Activated CD8-positive, alpha-beta memory T cell treated with anti-CD3 and anti-CD28 coated beads for 4 hours (primary cell): ENCODE measurements at places on chromosomes 1 and 21.

DNA sequence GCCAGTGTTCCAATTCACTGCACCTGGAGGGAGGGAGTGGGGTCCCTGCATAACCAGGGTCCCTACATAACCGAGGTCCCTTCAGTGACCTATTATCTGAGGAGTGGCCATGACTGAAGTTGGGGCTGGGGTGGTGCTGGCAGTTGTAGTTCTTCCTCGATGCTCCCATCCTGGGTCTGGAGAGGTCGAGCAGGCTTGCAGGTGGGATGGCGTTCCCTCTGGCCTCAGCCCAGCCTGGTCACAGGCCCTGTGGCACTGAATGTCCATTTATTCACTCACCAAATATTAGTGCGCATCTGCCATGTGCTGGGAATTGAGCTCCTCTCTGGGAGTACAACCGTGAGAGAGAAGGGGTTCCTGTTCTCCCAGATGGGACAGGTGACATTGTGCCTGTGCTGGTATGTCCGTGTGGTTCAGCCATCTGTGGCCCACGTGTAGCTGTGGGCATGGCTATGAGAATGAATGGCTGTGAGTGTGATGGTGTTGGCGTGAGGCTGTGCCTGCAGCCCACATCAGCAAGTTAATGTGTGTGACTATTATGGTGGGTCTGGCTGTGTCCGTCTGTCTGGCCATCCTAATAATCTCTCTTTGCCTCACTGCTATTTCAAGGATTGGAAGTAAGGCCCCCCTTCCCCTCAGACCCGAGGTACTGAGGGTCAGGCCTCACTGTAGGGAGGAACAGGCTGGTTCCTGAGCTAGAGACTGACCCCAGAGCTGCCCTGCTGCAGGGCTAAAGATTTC, 3.9 kb upstream of the SLC6A9 start:
- no peak for DNase-seq

DNA sequence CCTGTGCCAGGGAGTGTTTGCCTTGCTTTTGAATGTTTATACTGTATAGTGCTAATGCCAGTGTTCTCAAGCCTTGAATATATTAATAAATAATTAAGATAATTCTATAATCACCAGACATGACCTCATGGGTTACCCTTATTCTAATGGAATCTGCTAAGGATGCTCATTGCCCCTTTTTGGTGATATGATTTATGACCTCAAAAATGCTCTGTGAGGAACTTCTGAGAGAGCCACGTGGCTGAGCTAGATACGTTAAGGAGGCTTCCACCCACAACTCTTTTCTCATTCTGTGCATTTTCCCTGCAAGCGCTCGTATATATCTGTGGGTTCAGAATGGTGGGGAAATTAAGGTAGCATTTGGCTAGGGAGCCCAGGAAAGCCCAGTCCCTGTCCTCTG, 19.6 kb upstream of the SLC30A1 start:
- no peak for DNase-seq

DNA sequence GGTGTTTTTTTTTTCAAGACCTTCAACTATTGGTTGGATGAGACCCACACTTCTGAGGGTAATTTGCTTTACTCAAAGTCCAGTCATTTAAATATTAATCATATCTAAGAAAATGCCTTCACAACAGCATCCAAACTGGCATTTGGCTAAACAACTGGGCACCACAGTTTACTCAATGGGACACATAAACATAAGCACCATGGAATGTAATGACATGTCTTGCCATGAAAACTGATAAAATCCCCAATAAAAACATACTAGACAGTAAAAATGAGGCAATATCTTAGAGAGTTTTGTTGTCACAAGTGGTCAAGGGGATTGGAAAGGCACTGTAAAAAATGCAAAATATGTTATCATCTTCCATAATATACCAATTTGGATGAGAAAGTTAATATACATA, 838.8 kb upstream of the ADAMTS5 start:
- no peak for DNase-seq

DNA sequence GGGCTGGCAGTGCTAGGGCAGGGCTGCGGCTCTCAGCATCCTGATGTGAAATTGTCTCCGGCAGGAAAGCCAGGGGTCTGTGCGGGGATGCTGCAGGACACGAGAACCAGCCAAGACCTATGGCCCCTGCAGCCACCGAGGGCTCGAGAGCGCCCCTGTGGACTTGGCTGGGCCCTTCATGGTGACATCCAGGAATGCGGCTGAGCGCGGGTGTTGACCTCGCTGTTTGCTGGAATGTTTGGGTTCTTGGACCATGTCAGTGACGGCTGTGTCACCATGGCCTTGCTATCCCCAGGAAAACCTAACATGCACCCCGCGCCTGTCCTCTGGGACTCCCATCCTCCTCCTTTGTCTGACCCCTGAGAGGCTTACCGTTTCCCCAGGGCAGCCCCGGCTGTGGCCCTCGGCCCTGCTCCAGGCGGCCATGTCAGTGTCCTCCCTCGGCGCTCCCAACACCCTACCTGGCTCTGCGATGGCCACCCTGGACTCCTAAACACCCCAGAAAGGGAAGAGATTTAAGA, 14.3 kb upstream of the C1orf174 start:
- DNase-seq, result no peak

GRCh38 chr1:12293416-12293815, 63.6 kb downstream of the VPS13D start:
- DNase-seq, result no peak

DNA sequence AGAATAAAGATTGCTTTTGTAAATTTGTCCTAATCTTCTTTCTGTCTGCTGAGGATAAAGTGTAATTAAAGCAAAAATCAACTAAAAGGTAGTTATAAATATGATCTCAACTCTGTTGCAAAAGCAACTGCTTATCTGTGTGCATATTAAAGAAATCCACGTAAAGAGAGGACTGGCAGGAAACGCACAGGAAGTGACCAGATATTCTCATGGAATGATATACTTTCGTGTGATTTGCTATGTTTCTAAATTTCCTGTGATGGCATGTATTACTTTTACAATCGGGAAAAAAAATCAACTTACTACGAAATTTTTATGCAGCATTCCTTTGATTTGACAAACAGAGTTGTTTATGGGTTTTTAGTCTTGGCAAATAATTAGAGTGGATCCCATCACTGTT, 75.4 kb downstream of the RGS2 start:
- no peak for DNase-seq

DNA sequence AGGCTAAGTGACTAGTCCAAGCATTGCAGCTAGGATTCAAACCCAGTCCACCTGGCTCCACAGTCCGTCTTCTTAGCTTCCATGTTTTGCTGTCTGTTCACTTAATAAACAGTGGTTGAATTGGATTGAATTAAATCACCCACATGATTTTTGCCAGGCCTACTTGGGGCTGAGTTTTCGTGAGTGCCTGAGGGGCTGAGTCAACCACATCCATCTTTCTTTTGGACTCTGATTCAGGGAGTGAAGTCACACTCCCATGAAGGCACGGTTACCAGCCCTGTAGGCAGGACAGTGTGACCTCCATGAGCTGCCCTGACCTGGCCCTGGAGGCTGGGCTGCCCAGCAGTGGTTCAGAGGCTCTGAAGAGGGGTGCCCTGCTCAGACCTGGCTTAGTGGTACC, 123.7 kb downstream of the ACTL8 start:
- no peak for DNase-seq

DNA sequence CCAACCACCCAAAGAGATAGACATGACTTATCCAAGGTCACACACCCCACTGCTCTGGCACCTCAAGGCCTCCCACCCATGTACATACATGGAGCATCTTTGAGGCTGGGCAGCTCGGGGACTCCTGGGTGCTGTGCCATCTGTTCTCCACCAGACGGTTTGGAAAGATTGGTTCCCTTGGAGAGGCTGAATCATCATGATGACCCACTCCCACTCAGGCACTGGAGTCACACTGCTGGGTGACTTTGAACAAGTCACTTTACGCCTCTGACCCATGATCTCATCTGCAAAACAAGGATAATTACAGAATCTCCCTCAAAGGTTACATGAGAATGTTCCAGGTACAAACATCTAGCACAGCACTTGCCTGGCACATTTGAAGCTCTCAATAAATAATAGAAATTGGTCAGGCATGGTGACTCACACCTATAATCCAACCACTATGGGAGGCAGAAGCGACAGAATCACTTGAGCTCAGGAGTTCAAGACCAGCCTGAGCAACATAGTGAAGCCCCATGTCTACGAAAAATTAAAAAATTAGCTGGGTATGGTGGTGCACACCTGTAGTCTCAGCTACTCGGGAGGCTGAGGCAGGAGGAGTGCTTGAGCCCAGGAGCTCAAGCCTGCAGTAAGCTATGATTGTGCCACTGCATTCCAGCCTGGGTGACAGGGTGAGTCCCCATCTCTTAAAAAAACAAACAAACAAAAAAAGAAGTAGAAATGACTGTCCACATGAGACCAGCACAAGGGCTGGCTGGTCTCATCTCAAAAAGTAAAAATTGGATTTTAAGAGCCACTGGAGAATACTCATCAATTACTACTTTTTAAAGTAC, 74.9 kb downstream of the RRAGC start:
- DNase-seq, result no peak

GRCh38 chr1:39003281-39003680, 12.2 kb downstream of the AKIRIN1 start:
- no peak for DNase-seq

DNA sequence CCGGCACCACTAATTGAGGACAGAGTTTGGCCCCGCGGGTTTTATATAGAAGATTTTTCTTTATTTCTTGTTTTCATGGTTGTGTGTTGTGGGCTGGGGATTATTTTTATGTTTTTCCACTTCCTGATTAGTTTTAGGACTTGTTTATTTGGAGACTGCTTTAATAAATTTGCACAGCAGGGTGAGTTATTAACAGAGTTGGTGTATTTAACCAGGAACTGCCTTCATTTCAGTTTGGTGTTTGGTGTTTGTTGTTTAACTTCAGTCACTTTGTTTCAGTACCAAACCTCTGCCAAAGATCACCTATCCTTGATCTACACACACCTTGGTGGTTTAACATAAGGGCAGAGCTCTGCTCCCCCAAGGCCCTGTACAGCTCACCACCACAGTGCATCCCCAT, 103.5 kb upstream of the LMO4 start:
- DNase-seq, result no peak

- DNase-seq, result no peak
Observed at GRCh38 chr1:7111853-7112252, 326.6 kb downstream of the CAMTA1 start.

- peak; percentile 31 for DNase-seq
Observed at GRCh38 chr21:25501996-25502665, 105.2 kb downstream of the MRPL39 start.

GRCh38 chr1:1603671-1604373, 3.9 kb upstream of the FNDC10 start:
- DNase-seq, result no peak

DNA sequence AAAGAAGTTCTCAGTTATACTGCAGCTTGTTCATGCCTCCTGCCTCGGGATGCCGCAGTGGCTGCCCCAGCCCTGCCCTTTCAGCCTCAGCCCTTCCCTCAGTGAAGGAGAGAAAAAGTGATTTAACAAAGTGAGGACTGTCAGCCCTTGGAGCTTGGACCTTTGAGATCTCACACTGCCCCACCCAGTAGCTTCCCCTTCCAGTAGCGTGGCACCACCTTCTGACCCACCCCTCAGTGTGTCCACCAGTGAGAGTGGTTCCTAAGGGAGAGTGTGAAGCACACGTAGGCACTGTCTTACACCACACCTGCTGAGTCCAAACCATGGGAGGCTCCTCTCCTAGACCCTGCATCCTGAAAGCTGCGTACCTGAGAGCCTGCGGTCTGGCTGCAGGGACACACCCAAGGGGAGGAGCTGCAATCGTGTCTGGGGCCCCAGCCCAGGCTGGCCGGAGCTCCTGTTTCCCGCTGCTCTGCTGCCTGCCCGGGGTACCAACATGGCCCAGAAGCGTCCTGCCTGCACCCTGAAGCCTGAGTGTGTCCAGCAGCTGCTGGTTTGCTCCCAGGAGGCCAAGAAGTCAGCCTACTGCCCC, at the start of gene CDA:
Gene CDA (plus strand): TSS at position 464 of the 592 bp plus-strand sequence. CDS start 33 bp downstream, at position 497.
- DNase-seq, result no peak

DNA sequence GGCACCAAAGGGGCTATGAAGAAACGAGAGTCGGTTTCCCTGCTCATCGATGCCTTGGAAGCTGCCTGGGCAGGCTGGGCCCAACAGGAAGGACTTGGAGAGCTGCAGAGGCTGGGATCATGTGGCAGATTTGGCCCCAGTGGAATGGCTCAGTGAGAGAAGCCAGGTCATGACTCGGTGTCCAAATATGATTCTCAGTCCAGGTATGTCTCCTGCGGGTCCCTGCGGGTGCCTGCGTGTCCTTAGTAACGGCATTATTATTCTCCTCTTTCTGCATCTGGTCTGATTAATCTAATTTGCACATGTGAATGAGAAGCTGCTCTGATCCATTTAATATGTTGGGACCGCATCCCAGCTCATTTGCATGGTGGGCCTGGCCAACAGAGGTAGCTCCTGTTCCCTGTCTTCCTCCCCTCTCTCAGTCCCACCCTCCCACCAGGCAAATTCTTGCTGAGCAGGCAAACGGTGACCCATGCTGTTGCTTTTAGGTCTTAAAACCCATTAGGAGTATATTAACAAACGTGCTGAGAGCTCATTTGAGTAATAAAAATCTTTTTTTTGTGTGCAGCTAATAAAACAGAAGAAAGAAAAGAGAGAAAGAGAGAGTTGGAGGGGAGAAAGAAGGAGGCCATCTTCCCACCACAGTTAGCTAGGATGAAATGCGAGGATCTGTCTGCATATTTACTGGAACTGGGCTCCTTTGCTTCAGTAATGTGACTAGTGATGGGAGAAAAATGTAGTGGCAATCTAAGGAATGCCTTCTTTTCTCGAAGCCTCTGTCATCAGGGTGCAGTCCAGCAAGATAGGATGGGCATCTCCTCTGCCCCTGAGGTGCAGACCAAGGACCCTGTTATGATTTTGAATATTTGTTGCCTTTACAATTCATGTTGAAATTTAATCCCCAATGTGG, 133.5 kb downstream of the HMGB4 start:
- DNase-seq, result no peak

GRCh38 chr1:14745001-14745720, 146.7 kb downstream of the KAZN start:
- no peak for DNase-seq

GRCh38 chr21:17903029-17903806, 84.1 kb upstream of the C21orf91 start:
- no peak for DNase-seq

DNA sequence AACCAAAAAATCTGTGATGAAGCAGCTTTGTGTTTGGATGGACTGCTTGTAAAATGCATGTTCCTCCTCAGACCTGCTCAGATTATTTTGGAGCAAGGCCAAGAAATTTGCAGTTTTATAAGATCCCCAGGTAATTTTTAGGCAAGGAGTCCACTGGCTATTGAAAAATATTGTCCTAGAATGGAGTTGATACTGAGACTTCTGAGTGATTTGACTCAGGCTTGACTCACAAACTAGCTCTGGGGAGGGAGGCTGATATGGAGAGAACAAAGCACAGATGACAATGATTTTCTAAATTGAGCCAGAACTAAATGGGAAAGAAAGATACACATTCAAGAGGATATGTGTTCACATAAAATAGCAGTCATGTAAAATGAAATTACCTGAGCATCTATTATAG, 36.7 kb downstream of the AGL start:
- no peak for DNase-seq

DNA sequence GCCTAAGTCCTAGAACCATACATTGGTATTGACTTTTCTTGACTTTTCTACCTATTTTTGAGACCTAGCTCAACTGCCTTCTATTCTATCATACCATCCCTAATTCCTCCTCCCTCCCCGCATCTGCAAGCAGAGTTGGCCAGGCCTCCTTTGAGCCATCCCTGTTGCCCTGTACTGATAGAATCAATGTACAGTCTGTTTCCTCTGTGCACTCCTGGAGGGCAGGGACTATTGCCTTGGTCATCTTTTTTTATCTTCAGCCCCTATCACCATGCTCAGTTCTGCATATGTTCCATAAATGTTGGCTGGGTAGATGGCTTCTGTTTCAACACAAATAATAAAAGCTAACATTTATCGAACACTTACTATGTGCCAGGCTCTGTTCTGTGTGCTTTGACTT, 4.0 kb upstream of the RGS16 start:
- no peak for DNase-seq
